Stimulated activated CD4-positive, alpha-beta T cell treated with anti-CD3 and anti-CD28 coated beads, Interleukin-4, amount 100 ng/mL, for 1 hour (primary cell): ENCODE measurements at places on chromosomes 3 and 15.

- peak; percentile 19 for DNase-seq
Measured at GRCh38 chr3:18649666-18650363, 224.7 kb upstream of the SATB1 start.

- DNase-seq: no peak
Measured at GRCh38 chr3:12959838-12960378, 113.3 kb downstream of the IQSEC1 start.

DNA sequence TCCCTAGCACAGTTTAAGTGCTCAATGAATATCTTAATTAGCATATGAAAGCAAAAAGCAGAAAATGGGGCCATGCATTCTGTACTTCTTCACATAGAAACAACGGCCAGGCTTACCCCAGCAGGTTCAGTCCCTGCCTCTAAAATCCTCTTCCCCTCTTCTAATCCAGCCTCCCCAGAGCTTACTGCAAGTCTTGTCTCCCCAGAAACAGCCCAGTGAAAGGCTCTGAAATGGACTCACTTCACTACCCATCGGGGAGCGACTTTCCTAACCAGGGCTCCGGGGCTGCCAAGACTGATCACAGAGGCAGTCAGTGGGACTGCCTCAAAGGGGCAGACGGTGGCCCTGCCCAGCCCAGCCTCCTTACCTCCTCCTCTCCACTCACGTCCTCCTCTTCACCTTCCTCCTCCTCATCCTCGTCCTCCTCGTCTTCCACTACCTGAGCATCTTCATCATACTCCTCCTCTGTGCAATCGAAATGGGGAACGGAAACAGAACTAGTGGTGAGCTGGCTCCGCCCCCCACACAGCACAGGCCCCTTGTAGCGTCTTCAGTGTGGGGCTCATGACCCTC lies 38.0 kb downstream of the ANP32A start:
- DNase-seq: no peak

- no peak for DNase-seq
Measured at GRCh38 chr3:175593331-175593730, 734.2 kb downstream of the NAALADL2 start.

GRCh38 chr15:74788683-74789151 lies 6.8 kb downstream of the CSK start:
- DNase-seq: no peak

- no peak for DNase-seq
Measured at GRCh38 chr3:161744366-161744765, 247.8 kb downstream of the OTOL1 start.

GRCh38 chr3:68751888-68752287 lies 180.5 kb downstream of the TAFA4 start:
- DNase-seq: no peak

DNA sequence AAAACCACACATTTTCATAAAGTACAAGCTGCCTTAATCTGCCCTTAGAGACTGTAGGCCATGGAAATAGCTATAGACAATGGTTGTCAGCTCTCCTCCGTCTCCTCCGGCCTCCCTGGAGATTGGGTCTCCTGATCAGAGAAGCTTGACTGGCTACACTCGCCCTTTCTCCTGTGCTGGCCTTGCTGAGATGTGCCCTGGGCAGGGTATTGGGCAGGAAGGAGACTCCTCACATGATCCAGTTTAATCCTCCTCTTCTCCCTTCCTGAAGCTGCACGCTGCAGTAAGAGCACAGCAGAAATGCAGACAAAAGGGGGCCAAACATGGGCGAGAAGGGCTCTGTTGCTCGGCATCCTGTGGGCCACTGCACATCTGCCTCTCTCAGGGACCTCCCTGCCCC lies at the start of gene SLC24A5:
TSS of gene SLC24A5 (plus strand) at position 246 of the 400 bp plus-strand sequence. CDS start at position 301, 55 bp downstream.
- DNase-seq: no peak

GRCh38 chr3:11140713-11141104 lies 13.6 kb upstream of the HRH1 start:
- no peak for DNase-seq

DNA sequence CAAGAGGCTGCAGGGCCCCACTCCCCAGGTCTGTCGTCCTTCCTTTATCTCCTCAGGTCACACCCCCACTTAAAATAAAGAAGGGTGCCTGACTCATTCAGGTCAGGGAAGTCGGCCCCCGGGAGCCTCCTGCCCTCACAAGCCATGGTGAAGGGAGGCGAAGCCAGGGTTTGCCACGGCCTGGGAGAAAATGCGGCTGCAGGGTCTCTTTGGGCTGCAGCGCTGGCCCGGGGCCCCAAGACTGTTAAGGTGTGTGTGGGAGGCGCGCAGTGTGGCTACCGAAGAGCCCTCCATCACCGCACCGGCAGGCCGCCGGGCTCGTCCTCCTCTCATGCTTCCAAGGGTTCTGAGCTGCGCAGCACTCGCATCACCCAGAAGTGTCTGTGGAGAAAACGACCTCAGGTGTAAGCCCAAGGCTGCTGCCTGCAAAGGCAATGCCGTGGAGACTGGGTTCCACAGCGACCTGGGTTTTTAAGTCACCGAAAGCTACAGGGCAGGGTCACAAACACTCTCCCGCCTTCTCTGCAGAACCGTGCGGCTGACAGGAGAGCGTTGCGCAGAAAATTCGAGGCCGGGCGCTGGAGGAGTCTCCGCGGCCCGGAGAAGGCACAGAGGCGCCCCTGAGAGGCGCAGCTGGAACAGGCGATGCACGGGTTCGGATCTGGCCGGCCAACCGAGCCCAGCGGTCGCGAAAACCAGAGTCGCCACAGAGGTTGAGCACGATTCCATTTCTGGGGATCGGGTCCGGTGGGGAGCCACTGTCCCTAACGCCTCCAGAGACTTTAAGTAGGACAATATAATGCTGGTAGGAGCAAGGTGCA lies 8.7 kb downstream of the FOXL2 start:
- DNase-seq: peak; percentile 18

- DNase-seq: no peak
Measured at GRCh38 chr3:39407259-39407629, 724 bp downstream of the RPSA start.

DNA sequence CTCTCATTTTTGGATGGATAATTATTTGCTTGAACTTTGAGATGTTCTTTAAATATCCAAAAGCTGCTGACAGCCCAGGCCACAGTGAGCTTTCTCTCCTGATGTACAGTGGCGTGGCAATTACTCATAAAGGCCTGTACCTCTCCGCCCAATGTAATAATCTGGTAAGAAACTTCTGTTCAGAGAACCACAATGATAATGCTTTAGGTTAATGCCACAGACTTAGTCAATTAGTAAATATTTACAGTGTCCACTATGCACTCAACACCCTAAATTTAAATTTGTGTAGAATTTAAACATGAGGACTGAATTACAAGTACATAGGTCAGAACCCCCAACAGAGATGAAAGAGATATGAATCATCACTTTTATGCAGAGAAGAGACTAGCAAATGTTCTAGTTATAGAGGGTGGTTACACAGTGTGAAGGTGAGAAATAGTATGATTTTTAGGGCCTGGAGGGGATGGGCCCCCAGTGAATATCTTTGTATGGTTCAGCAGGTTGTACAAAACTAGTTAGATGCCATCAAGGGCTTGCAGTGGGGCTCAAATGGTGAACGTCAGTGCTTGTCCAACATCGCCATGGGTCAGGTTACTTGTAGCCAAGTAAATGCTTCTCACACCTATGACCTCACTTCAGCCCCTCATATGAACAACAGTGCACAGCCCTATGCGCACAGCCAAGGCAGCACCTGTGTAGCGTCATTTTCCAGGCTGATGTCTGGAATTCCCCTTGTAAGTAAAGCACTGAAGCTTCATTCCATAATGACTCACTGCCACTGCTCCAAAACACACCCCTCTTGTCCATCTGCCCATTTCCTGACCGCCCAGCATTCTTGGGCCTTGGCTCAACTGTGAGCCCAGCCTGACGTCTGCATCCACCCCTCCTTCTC lies 13.3 kb downstream of the ABHD2 start:
- DNase-seq: no peak

DNA sequence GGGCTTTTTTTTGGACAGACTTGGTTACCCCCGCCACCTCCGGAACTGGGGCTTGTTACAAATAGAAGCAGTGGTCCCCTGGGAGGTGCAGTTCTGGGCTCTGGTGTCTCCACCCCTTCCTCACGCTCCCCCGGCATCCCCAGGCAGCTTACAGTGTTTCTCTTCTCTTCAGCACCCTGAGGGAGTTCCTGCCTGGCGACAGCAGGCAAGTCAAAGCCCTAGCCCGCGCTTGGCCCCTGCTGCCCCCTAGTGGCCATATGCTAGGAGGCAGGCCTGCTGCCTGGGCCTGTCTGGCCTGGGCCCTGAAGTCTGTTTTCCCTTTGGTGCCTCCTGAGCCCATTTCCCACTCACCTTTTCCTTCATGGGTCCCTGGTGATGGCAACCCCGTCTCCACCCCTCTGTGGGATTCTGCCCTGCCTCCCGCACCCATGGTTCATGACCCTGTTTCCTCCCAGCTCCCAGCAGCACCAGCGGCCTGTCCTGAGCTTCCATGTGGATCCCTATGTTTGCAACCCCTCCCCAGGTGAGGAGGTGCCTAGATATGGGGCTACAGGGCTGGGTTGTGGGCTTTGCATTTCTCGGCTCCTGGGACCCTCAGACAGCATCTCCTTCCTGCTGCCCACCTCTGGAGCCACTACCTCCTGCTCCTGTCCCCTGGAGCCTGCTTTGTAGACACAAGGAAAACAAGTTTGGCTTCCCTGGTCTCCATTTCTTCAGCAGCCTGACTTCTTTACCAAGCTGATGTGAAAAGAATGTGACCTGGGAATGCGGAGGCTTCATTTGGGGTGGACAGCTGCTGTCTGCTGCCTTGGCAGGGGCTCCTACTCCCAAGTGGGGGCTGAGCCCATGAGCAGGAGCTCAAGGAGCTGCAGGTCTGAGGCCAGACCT lies 2.2 kb downstream of the SNX22 start:
- DNase-seq: peak; percentile 92

- DNase-seq: no peak
Measured at GRCh38 chr15:38002883-38003477, 68.5 kb downstream of the TMCO5A start.

- DNase-seq: no peak
Measured at GRCh38 chr3:188007897-188008296, 146.1 kb upstream of the LPP start.

DNA sequence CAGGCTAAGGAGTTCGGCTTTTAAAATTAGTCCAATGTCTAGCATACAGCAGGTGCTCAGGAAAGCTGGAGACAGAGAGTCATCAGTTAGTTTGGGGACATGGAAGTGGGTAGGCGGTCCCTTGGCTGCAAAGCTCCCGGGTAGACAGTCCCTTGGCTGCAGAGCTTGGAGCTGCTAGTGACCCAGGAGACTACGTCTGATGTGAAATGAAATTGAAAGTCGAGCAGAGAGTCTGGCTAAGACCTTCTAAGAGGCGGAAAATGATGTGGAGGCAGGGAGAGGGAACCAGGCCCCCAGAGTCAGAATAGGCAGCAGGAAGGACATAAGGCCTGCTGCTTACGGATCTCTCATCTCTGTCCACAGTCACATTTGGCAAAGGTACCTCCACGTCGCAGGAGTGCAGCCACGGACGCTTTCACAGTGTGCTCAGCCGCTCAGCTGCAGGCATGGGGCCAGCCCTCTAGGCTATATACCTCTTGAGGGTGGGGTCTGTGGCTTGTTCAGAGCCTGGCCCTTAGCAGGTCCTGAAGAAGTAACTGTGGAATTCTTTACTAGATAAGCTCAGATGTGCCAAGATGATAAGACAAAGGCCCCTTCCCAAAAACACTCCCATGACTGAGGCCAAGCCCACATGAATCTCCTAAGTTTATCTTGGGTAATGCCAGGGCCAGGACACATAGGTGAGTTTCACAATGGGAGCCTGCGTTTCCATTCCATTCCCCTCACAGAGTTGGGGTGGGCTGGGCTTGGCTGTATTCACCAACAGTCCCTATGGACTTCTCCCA lies 131.7 kb downstream of the XXYLT1 start:
- no peak for DNase-seq

- DNase-seq: no peak
Measured at GRCh38 chr15:83838763-83839162, 184.8 kb downstream of the ADAMTSL3 start.

- DNase-seq: no peak
Measured at GRCh38 chr15:52361494-52361893, 65.9 kb upstream of the MYO5C start.

- DNase-seq: no peak
Measured at GRCh38 chr3:101939361-101940049, 90.2 kb downstream of the NFKBIZ start.

DNA sequence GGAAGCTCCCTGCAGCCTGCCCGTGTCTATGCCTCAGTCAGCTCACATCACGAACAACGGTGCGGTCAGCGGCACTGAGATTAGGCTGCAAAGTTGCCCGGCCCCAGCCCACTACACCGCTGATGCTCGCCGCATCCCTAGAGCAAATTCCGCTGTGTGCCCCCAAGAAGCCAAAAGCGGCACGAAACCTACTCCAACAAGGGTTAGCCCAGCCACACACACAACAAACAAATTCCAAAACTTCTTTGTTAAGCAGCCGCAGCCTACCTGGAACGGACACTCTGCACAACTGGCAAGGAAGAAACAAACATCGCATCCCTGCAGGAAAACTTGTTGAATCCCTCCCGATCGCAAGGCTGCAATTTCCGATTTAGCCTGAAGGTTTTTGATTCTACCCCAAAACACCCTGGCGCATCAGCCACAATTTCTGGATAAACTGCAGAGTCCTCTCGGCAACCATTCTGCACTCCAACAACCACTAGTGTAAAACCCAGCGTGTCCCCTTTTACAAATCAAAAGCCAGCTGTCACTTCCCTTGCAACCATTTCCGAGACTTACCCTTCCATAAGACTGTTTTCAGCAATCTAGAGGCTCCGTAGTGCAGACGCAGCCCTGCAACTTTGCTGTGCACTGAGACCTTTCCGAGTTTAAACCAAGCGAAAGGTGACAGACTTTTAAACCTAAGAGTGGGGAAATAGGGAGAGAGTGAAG lies 449 bp downstream of the ROBO1 start:
- no peak for DNase-seq

GRCh38 chr3:105233010-105233409 lies 133.7 kb upstream of the ALCAM start:
- DNase-seq: no peak

DNA sequence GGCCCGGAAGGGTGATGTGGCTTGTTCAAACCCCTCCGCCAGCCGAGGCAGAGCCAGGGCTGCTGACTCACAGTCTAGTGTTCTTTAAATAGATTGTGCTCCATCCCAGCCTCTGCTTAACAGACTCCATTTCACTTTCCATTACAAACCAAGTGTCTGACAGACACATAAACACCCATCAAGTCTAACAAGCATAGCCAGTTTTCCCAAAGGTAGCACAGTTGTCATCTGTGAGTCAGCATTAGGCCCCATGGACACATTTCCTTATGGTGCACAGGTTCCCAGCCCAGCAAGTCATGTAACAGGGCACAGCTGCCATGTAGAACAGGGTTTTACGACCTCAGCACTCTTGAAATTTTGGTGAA lies 109.9 kb upstream of the RAP2B start:
- no peak for DNase-seq

- DNase-seq: no peak
Measured at GRCh38 chr15:78002996-78003395, 74.5 kb downstream of the TBC1D2B start.

- DNase-seq: no peak
Measured at GRCh38 chr3:141915766-141916165, 39.3 kb downstream of the ATP1B3 start.

- DNase-seq: no peak
Measured at GRCh38 chr15:60563539-60564404, 84.8 kb upstream of the ICE2 start.

GRCh38 chr3:11467875-11468274 lies 175.8 kb downstream of the VGLL4 start:
- no peak for DNase-seq

- DNase-seq: no peak
Measured at GRCh38 chr3:51947215-51947900, 5.2 kb downstream of the PARP3 start.
